NCI-H1105 (cell line): ENCODE measurements at places on chromosomes 5 and 9.

- DNase-seq = no peak
Measured at GRCh38 chr5:179309751-179310320, 35.4 kb downstream of the ADAMTS2 start.

DNA sequence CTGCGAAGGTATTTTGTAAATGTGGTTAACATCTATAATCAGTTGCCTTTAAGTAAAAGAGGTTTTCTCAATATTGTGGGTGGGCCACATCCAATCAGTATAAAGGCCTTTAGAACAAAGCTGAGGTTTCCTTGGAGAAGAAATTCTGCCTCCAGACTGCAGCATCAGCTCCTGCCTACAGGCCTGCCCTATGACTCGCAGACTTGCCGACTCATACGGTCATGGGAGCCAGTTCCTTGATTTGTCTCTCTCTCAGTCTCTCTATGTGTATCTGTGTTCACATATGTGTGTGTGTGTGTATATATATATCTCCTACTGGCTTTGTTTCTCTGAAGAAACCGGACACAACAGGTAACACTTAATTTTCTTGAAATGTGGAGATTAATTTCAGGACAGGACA lies 45.3 kb downstream of the SLC36A1 start:
- no peak for DNase-seq

DNA sequence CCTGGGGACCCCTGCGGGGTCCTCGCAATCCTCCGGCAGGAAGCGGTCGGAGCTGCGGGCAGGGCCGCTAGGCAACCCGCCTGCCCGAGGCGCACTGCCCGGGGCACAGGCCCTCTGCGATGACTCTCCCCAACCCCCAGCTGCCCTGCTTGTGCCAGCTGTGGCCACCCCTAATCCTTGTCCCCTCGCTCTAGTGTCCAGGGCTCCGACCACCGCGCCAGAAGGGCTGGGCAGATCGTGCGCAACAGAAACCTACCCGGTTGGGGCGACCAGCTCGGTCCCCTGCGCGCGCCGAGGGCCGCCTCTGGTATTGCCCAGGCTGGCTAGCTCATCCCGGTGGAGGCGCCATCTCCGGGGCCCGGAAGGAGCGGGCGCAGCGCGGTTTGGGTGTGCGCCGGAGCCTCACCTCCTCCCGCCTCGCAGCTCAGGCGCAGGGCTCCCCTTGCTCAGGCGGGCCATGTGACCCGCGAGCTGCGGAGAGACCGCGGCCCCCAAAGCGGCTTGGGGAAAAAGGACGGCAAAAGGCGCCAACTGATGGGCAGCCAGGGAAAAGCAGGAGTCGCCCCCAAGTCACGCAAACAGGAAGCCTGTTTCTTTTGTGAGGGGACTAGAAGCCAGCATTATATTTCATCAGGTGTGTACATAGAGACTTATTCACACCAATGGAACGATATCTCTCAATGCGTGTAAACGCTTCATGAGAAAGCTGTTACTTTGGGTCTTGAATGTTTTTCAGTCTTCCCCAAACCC lies 46.8 kb upstream of the RNF20 start:
- DNase-seq = peak; percentile 86

DNA sequence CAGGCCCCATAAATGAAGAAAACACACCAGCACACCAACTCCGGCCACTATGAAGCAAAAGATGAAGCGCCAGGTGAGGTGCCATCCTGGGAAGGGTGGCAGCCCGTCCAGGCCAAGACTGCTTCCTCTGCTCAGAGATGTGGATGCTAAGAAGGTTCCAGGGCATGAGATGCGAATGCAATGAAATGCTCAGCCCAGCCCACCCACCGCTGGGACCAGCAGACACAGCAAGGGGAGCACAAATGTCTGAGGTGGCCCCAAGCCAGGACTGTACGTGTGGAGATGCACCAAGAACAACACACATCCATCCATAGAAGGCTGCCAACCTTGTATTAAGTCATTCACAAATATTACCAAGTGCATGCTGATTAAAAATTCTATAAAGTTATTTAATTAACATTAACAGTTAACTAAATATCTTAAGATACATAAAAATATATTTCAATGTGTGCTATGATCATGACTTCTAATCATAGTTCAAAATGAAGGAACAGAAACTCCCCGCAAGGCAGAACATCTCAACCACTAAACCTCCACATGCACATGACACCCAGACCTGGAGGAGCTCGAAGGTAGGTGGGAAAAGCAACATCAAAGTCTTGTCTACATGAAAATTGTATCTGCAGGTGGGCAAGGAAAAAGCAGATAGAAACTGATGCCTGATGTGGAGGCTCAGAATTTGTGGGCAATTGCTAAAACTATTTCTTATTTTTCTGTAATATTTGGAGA lies 43.7 kb downstream of the BICD2 start:
- no peak for DNase-seq

DNA sequence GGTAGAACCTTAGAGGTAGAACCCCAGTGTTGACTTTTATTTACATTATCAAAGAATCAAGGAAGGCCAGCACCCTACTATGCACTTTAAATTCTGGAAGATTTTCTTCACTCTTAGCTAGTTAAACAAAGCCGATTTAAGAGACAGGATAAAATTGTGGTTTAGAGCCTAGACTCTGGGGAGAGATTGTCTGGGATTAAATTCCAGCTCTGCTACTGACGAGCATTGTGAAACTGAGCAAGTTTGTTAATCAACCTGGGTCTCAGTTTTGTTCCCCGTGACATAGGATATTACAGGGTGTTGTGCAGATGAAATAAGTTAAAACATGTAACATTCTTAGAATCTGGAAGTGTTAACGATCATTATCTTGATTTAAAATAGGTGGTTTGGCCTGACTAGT lies 83.5 kb downstream of the FEM1C start:
- no peak for DNase-seq

- no peak for DNase-seq
Measured at GRCh38 chr9:125644819-125645507, 62.0 kb downstream of the MAPKAP1 start.

DNA sequence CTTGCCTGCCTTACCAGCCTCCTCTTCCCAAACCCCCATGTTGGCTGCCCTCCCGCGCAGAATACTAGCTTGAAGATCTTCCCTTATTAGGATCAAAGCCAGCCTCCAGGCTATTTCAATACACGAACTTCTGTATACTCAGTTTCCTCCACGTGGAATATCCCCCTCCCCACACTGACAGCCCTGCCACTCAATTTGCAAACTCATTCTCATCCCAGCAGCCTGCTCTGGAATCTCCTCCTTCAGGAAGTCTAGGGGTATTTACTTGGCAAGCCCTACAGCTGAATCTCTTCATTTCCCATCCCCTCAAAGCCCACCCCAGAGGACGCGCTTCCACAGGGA lies 157.0 kb upstream of the SMIM23 start:
- DNase-seq = no peak

DNA sequence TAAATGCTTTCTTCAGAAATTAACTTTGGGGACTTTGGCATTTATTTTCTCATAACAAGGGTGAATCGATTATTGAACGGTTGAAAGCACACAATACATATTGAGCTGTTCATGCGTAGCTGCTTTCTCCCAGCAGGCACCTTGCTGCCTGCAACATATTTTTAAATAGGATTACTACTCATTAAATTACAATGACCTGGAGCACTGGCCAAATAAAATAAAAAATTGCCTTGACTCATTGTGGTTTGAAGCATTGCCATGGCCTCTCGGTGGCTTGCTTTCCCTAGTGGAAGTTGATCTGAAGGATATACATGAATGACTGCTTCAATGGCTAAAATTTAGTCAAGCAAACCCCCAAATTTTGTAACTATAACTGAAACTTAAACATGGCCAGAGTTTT lies 181.6 kb upstream of the NUDT12 start:
- no peak for DNase-seq

- DNase-seq = no peak
Measured at GRCh38 chr5:158079097-158079496, 220.2 kb upstream of the CLINT1 start.

DNA sequence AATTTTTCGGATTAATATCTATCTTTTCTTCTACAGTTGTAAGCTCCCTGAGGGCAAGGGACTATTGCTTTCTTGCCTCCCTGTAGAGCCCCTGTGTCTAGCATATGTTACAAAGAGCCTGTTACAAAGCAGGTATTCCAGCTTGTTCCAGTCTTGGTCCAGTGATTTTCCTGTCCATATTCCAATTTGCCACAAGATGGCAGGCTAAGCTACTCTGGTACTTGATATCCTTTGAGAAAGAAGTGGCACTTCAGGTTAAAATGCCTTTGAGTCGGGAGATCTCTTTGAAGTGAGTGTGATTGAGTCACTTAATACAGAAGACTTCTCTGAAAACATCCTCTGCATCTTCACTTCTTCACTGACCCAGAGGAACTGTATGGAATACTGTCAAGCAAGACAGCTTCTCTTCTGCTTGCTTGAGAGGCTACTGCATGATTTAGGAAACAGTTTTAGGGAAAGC lies 24.5 kb downstream of the CAVIN4 start:
- DNase-seq = peak; percentile 47

DNA sequence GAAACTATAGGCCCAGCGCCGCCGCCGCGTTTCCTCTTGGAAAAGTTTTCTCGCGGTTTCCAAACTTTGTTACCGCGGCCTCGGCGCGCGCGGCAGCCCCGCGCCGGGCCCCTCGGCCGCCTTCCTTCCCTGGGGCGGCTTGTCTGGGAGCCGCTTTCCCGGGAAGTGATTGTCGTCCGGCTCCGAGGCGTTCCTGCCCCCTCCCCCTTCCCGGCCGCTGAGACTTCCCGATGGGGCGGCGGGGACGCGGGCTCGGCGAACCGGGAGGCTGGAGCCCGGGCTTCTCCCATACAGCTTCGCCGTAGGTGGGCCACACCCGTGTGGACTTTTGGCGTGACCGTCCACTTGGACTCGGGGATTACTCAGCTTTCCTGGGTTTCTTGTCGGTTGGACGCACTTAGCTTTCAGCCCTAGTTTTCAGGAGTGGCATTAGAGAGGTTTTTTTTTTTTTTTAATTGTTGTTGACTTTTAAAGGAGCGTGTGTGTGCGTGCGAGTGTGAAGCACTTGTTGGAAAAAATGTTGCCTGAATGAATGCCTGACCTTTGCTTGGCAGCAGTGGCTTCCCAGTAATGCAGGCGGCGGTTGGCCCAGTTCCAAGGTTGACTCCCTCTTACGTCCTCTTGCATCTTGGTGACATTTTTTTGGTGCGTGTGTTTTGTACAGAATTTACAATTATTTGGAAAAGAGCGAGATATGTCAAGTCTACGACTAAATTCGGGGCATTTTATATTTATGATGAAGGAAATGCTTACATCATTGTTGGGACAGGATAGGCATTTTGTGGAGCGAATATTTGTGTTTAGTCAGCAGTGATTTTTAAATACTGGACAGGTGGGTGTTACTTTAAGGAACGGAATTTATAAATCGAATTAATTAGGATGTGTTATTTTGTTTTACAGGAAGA lies 821 bp downstream of the CTNNA1 start:
- DNase-seq = peak; percentile 65

DNA sequence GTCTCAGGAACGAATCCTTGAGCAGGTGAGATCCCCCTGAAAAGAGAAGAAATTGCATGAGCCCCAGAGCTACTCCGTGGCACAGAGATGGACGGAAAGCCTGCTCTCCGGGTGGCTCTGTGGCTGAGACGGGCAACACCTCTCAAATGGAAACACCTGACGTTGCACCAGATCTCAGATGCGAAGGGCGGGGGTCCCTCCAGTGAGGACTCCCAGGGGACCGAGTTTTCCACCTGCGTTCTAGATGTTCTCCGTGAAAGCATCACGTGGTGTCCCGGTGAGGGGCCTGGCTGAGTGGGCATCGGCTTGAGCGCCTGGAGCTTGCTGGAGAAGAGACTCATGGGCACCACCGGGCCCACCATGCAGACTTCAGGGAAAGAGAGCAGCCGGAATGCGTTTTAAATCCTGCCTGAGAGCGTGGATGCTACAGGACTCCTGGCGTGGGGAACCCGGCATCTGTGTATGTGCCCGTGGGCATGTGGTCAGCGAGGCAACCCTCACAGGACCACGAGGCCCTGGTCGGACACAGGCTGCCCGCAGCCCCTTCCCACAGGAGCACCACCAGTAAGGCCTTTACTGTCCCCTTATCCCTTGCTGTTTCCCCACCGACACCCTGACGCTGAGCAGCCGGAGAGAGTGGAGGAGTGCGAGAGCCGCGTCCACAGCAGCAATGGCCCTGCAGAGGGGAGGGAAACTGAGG lies 378.4 kb upstream of the IRX4 start:
- DNase-seq = no peak

DNA sequence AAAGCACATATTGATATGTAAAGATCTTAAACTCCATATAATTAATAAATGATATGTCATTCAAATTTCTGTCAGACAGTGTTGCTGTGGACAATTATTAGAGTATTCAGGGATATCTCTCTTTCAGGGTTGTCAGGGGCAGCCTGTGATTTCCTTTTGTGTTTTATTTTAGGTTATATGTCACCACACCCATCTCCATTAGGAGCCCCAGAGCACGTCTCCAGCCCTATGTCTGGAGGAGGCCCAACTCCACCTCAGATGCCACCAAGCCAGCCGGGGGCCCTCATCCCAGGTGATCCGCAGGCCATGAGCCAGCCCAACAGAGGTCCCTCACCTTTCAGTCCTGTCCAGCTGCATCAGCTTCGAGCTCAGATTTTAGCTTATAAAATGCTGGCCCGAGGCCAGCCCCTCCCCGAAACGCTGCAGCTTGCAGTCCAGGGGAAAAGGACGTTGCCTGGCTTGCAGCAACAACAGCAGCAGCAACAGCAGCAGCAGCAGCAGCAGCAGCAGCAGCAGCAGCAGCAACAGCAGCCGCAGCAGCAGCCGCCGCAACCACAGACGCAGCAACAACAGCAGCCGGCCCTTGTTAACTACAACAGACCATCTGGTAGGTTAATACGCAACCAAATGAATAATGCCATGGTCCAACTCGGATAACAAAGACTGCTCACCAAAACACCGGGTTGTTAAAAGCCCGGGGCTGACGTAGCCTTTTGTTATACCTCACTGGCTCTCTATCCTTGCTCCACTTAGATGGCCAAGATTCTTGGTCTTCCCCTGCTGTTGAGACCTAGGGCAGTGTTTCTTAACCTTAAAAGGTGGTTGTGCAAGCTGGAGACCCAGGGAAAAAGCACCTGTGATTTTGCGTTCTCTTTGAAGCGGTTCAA lies 24.4 kb downstream of the SMARCA2 start:
- no peak for DNase-seq

DNA sequence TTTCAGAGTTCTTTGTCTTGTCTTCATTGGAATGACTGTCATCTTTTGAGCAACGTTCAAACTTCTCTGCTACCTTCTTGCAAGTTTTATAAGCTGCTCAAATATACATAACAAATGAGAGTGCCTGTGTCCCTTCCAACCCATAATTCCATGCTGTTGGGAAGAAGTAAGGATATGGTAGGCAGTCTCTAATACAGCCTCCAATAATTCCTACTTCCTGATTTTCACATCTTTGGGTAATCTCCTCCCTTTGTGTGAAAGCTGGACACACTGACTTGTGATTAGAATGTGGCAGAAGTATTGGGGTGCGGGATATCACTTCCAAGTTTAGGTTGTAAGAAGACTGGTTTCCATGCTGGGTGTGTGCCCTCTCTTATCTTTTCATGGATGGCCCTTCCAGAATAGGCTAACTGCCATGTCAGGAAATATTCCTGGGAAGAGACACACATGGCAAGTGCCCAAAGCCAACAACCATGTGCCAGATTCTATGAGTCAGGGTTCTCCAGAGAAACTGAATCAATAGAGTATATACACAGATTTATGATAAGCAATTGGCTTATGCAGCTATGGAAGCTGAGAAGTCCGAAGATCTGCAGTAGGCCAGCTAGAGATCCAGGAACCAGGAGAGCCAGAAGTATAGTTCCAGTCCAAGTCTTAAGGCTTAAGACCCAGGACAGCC lies 531.3 kb downstream of the NTRK2 start:
- DNase-seq = no peak

- DNase-seq = no peak
Measured at GRCh38 chr9:112029921-112030444, 133.4 kb downstream of the UGCG start.

GRCh38 chr5:132005591-132005990 lies 5.9 kb downstream of the ACSL6 start:
- DNase-seq = no peak

- DNase-seq = no peak
Measured at GRCh38 chr5:151547364-151547763, 43.8 kb downstream of the FAT2 start.
